Spinal cord (tissue), 10 donors: ENCODE measurements at places on chromosomes 12 and 14. TPM values are rescaled to one million over a fixed set of nuclear protein-coding genes. Genes with fewer than 3 reads are reported as not detected.

FLRT2 gene
- polyA plus RNA-seq: 61.7 TPM

PAX9 gene
- 0.29 TPM for polyA plus RNA-seq

SLC2A13 gene
- 21.1 TPM for polyA plus RNA-seq

TMEM260 gene
- 18.2 TPM for polyA plus RNA-seq

KRT78 gene
- not detected for polyA plus RNA-seq

WASHC4 gene
- 36.1 TPM for polyA plus RNA-seq
